Left ventricle myocardium superior (tissue), 1 donor: ENCODE measurements at places on chromosomes 6 and 20.

DNA sequence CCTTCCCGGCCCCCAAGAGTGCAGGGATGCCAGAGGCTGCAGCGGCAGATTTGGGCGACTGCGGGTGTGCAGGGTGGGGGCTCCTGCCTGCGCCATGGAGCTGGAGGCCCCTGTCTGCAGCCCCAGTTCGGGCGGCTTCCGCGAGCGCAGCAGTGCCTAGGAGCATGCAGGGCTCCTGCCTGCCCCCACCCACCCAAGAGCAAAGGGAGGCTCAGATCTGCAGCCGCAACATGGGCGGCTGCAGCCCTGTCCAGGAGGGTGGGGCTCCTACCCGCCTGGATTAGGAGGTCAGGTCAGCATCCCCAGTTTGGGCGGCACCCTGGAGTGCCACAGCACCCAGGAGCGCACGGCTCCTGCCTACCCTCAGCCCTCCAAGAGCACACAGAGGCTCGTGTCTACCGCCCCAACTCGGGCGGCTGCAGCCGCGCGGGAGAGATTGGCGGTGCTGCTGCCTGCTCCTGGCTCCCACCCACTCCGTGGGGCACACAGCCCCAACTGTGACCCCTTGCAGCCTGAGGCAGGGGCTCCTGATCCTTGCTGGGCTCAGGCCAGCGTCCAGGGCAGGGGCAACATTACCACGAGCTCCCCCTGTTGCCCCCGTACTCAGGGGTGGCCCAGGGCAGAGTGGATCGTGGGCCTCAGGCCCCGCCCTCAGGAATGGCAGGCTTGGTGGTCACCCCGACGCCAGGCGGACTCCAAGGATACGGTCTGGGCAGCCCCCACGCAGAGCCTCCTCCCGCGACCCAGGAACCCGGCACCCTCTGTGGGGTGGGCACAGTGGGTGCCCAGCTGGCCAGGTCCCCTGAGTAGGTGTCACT, 55.5 kb upstream of the UNC93A start:
- no peak for DNase-seq

GRCh38 chr6:34652263-34652662, 44.3 kb downstream of the ILRUN start:
- DNase-seq = no peak

GRCh38 chr20:48716086-48716485, 111.7 kb downstream of the PREX1 start:
- DNase-seq = no peak

GRCh38 chr6:41463062-41463930, 82.9 kb upstream of the FOXP4 start:
- peak; percentile 86 for DNase-seq

DNA sequence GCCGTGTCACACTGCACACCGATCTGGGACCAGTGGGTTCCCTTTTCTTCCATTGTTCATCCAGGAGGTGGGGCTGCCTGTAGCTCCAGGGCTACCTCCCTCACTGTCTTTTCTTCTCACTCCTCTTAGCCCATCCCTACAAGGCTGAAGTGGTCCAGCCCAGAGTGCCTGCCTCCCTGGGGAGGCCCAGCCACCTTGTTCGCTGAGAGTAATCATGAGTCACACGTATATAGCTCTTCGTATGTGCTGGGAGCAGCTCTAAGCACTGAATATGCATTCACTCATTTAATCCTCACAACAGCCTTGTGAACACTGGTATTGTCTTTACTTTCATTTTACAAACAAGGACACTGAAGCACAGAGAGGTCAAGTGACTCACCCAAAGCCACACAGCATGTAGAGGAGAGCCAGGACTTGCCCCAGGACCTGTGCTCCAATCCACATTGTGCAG, 14.7 kb upstream of the CCDC167 start:
- no peak for DNase-seq

GRCh38 chr6:152673236-152673635, 24.5 kb upstream of the MYCT1 start:
- DNase-seq = no peak

- DNase-seq = no peak
Measured at GRCh38 chr6:128886706-128887105, 3.8 kb downstream of the LAMA2 start.

DNA sequence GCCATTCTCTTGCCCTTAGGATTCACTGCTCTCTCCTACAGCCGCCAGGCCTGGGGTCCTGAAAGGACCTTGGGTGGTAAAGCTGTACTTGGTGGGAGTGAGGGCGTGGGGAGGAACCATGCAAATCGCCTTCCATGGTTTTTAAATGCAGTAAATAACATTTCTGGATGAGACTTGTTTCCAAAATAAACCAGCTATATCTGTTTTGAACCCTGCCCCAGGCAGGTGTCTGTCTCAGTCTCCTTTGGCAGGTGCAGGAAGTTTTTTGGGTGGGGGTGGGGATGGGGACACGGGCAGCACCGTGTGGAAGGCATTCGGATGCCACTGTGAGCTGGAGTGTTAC, 14.3 kb downstream of the ITPA start:
- no peak for DNase-seq

DNA sequence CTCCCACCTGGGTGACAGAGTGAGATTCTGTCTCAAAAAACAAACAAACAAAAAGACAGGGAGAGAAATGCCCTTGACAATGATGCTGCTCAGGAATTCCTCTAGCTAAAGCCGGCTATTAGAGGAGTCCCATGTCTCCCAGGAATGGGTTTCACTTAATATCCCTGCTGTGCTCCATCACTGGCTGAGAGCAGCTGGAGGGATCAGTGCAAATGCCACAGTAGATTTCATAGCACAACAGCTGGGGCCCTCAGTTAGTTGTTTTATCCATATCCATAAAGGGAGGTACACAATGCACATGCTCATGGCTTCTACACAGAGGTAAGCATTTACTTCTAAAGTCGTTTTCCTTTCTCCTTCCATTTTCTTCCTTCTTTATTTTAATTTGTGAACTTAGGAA, 742.0 kb upstream of the POU3F2 start:
- no peak for DNase-seq

DNA sequence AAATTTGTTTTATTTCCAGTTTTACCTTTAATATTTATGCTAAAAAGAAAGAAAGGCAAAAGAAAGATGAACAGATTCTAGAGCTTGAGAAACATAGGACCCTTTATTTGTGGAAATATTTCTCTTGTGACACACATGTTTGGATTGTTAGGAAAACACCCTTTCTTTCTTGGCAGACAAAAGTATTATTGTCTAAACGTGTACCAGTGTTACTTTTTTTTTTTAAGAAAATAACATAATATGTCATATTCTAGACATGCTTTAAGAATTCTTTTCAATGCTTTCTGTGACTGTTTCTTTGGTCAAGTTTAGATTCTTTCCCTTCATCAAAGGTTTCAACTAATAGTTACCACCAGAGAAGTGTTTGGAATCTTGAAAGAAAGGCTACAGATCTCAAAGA, 183.4 kb upstream of the CNR1 start:
- DNase-seq = no peak
